ENCODE measurements at places on chromosomes 7 and 10. TPM values are rescaled to one million over a fixed set of nuclear protein-coding genes. Genes with fewer than 3 reads are reported as not detected.

Gene MYL10
- total RNA-seq = not detected

Gene HYCC1
- total RNA-seq = 21.5 TPM

Gene RNLS
- total RNA-seq = 6.7 TPM

Gene CPA2
- 0.15 TPM for total RNA-seq

Gene HABP2
- 0.14 TPM for total RNA-seq

Gene CPEB3
- 0.51 TPM for total RNA-seq

Gene SLC39A12
- total RNA-seq = not detected

Gene FBXL13
- total RNA-seq = 0.38 TPM

Gene ZNF804B
- total RNA-seq = not detected

Gene CNNM1
- 34.0 TPM for total RNA-seq

Gene LEP
- total RNA-seq = not detected

Gene SH2D4B
- total RNA-seq = 0.13 TPM

Gene KEL
- total RNA-seq = not detected

Gene GRM3
- total RNA-seq = not detected

Gene BMPER
- 4.6 TPM for total RNA-seq

Gene AUTS2
- 5.2 TPM for total RNA-seq

Gene TLX1
- total RNA-seq = not detected

Gene TMEM209
- 19.3 TPM for total RNA-seq

Gene TEX47
- total RNA-seq = not detected

Gene FBXW4
- total RNA-seq = 23.8 TPM

Gene ARHGAP22
- 3.5 TPM for total RNA-seq

Gene RNF32
- total RNA-seq = 0.70 TPM

Gene ITIH5
- 0.14 TPM for total RNA-seq

Gene ADCY1
- 2.6 TPM for total RNA-seq

Gene TBX20
- total RNA-seq = 1.6 TPM

Gene CPN1
- 0.19 TPM for total RNA-seq

Gene HMX2
- total RNA-seq = not detected

Gene SFRP4
- 3.7 TPM for total RNA-seq

Gene TET1
- total RNA-seq = 0.71 TPM

Gene MDFIC
- 22.7 TPM for total RNA-seq

Gene PNLIPRP1
- not detected for total RNA-seq

Gene C7orf57
- 0.35 TPM for total RNA-seq

Gene UCMA
- not detected for total RNA-seq

Gene SAP25
- total RNA-seq = 0.66 TPM

Gene LMOD2
- not detected for total RNA-seq

Gene RBP3
- total RNA-seq = not detected

Gene IKZF1
- not detected for total RNA-seq

Gene CALY
- total RNA-seq = 0.32 TPM

Gene NANOS1
- 2.6 TPM for total RNA-seq

Gene FXYD4
- total RNA-seq = not detected

Gene UNCX
- not detected for total RNA-seq

Gene UFSP1
- 4.0 TPM for total RNA-seq

Gene EEPD1
- total RNA-seq = 58.3 TPM
